Thymus (tissue), 14 donors: ENCODE measurements at places on chromosomes 5 and 9. TPM values are rescaled to one million over a fixed set of nuclear protein-coding genes. Genes with fewer than 3 reads are reported as not detected.

CHMP5 gene
- total RNA-seq = 79.8 TPM

SLC6A19 gene
- total RNA-seq = 0.09 TPM

GRCh38 chr5:76022611-76023010 is 60.6 kb upstream of the SV2C start:
- DNase-seq = no peak

DNA sequence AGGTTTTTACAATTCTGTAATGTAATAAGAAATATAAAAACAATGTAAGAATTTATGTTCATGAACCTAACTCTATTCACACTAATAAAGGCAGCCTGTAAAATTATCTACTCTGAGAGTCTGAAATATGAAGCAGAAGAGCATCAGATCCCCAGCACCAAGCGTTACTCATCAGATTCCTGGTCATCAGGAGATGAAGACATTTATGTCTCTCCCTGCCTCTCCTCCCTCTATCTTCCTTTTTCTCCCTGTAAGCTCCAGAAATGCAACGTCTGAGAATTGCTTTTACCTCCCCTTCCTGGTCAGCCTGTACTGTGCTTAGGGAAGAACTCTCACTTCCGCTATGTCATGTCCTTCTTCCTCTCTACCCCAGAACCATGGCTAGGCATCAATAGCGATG is 114.4 kb upstream of the SLIT3 start:
- no peak for DNase-seq

STPG3 gene
- 0.09 TPM for total RNA-seq

SRD5A1 gene
- 6.9 TPM for total RNA-seq

ITK gene
- total RNA-seq = 87.7 TPM

DNA sequence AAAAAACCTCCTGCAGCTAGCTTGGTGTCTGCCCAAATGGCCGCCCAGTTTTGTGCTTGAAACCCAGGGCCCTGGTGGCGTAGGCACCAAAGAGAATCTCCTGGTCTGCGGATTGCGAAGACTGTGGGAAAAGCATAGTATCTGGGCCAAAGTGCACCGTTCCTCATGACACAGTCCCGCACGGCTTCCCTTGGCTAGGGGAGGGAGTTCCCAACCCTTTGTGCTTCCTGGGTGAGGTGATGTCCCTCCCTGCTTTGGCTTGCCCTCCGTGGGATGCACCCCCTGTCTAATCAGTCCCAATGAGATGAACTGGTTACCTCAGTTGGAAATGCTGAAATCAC is 83.0 kb upstream of the JAK2 start:
- DNase-seq = no peak

- DNase-seq = no peak
These were observed 58.2 kb upstream of the PTCH1 start for GRCh38 chr9:95574866-95575553.

AIF1L gene
- total RNA-seq = 2.5 TPM

DNA sequence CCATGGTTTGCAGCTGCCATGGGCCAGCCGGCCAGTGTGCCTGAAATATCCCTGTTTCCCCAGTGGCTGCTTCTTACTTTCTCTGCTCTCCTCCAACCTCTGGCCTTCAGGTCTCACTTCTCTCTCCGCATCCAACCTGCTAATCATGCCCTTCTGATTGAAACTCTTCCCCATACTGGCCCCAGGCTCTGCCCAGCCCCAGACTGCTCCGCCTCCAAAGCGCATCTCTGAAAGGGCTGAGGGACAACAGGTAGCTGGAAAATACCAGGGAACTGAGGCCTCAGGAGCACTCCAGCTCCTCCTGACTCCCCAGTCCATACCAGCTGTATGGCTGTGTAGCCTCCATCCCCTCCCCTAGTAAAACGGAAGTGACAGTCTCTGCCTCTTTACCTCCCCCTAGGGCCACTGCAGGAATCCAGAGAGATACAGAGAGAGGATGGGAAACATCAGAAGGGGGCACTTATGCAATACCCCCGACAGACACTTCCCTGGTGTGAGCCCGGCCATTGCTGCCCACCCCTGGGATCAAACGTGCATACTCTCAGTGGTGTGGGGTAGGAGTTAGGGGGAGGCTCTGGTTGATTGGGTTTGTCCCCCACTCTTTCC is 34.2 kb downstream of the PAX5 start:
- no peak for DNase-seq

CCL28 gene
- 2.0 TPM for total RNA-seq

- no peak for DNase-seq
These were observed 35.0 kb upstream of the HMHB1 start for GRCh38 chr5:143776951-143777350.

- DNase-seq = no peak
These were observed 38.7 kb upstream of the ANGPTL2 start for GRCh38 chr9:127161081-127161624.

- DNase-seq = no peak
These were observed 189.3 kb upstream of the MAST4 start for GRCh38 chr5:66406761-66407336.

DNA sequence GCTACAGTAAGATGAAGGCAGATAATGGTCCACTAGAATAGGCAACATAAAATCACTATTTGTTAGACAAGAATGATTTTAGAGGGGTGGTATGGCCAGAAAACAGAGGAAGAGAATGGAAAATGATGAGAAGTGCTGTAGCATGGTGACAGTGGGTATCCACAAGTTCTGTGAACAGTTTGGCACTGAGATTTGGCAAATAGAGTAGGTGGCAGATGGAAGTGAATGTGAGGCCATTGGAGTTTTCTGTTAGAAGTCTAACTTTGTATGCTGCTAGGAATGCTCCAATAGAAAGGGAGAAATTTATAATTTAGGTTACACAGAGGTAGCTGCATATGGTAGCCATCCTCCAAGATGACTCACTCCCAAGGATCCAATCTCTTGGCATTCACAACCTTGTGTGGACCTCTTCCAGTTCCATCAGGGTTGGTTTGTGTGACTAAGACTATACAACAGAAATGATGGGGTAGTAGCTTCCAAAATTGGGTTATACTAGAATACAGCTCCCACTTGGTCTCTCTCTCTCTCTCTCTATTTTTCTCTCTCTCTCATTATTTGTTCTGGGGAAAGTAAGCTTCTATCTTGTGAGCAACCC is 646.9 kb upstream of the ZNF608 start:
- DNase-seq = no peak

- DNase-seq = no peak
These were observed 36.4 kb downstream of the MTX3 start for GRCh38 chr5:79954620-79955019.
